ENCODE measurements at places on chromosomes 4 and X.
A peak's percentile ranks its signal among the peaks of the same experiment; 100 is the strongest.

GRCh38 chrX:96692890-96693289 is 8.2 kb downstream of the DIAPH2 start:
- DNase-seq: no peak

GRCh38 chr4:168560184-168561180 is 63.6 kb downstream of the PALLD start:
- DNase-seq: no peak

- DNase-seq: no peak
These were observed 202.0 kb downstream of the RRAGB start for GRCh38 chrX:55919367-55920221.

GRCh38 chrX:153469811-153470410 is 465 bp downstream of the HAUS7 start:
- DNase-seq: peak; percentile 43

GRCh38 chrX:117063224-117063623 is 600.4 kb upstream of the CT83 start:
- no peak for DNase-seq

GRCh38 chrX:110425222-110426154 is 66.8 kb downstream of the RTL9 start:
- DNase-seq: no peak

- no peak for DNase-seq
These were observed 494.7 kb downstream of the TRAM1L1 start for GRCh38 chr4:116590648-116591047.

GRCh38 chr4:140188975-140189374 is 35.0 kb upstream of the MAML3 start:
- peak; percentile 47 for DNase-seq

DNA sequence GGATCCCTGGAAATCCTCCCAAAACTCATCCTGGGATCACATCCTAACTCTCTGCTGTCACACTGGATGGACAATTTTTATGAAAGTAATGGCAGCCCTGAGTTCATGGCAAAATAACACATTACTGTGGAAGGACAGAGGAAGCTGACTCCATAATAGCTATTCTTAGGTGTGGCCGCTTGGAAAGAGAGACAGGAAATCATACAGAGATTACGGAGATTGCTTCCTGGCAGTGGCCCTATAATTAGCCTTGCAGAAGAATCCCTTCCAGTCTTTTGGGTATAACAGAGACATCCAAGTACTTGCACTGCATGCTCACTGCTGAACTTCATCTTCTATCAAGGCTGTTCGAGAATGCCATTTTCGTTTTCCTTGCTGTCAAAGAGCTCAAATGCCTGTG is 133.1 kb upstream of the VCX start:
- DNase-seq: no peak

DNA sequence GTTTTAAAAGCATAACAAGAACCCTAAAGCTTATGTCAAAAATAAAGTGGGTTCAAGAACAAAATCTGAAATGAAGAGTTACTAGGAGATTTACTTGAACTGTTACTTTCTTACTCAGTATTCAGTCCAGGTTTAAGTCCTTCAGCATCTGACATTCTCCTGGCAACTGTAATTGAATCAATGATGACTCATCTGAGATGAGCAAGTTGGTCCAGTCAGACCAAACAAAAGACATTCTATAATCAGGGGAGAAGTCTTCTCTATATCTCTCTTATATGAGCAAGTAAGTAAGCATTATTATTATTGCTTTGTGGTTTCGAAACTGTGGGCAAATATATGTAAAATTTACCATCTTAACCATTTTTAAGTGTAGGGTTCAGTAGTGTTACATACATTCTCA is 34.6 kb downstream of the MAP9 start:
- peak; percentile 40 for DNase-seq

- no peak for DNase-seq
These were observed 920.9 kb upstream of the PABPC4L start for GRCh38 chr4:135122457-135122856.

DNA sequence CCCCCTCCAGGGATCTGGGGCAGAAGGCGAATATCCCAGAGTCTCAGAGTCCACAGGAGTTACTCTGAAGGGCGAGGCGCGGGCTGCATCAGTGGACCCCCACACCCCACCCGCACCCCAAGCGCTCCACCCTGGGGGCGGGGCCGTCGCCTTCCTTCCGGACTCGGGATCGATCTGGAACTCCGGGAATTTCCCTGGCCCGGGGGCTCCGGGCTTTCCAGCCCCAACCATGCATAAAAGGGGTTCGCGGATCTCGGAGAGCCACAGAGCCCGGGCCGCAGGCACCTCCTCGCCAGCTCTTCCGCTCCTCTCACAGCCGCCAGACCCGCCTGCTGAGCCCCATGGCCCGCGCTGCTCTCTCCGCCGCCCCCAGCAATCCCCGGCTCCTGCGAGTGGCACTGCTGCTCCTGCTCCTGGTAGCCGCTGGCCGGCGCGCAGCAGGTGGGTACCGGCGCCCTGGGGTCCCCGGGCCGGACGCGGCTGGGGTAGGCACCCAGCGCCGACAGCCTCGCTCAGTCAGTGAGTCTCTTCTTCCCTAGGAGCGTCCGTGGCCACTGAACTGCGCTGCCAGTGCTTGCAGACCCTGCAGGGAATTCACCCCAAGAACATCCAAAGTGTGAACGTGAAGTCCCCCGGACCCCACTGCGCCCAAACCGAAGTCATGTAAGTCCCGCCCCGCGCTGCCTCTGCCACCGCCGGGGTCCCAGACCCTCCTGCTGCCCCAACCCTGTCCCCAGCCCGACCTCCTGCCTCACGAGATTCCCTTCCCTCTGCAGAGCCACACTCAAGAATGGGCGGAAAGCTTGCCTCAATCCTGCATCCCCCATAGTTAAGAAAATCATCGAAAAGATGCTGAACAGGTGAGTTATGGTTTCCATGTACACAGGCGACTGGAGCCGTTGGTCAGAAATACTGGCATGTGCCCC is at the start of gene CXCL1:
TSS of gene CXCL1 (plus strand) at position 264 of the 926 bp plus-strand sequence. CDS start at position 342, 78 bp downstream.
- no peak for DNase-seq

DNA sequence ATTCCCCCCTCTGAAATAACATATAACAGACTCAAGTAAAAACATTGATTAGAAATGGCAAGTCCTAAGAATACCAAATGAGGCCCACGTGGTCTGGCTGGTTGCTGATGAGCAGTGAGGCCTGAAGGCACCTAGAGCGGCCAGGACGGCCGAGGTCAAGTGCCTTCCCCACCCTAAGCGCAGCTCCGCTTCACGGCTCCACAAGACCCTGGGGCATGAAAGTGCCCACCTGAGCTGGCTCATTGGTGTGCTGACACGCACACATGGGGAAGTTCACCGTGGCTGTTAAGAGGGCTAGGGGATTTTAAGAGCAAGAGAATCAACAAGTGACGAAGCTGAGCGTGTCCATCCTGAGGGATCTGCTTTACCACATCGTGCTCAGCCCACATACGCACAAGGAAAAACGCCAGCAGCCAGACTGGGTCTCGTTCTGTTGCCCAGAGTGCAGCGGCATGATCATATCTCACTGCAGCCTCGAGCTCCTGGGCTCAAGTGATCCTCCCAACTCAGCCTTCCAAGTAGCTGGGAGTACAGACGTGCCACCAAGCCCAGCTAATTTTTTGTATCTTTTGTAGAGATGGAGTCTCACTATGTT is 22.4 kb downstream of the DCTD start:
- DNase-seq: no peak

- no peak for DNase-seq
These were observed 6.6 kb downstream of the PPP1R3F start for GRCh38 chrX:49276207-49276606.

DNA sequence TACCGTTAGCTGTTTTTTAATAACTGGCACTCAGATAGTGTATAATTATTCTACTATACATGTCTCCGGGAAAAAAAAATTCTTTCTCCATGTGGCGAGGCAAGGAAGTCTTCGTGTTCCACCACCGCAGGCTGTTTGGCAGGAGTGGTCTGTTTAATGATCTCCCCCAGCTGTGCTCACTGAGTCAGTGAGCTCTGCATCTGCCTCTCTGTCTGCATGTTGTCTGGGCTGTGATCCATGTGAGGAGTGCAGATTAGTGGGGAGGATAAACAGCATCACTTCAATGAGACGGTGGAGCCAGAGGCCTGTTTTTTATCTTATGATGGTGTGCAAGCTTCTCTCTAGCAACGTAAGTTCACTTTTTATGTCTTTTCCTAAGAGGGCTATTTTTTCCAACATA is 69.8 kb downstream of the RPS3A start:
- no peak for DNase-seq

DNA sequence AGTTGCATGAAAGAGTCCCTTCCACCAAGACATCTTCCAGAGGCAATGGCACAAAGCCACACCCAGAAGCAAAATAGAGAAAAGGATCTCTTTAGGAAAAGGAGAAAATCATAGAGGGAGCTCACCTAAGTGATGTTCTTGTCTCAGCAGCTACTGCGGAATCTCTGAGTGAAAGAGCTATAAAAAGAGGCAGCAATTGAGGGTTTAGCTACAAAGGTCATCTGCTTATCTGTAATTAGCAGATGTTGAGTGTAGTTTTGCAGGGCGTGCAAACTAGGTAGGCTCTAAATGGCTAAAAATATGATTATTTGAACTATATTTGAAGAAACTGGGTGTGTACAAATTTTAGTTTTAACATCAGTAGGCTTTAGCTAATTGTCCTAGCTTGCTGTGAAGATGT is 276.0 kb downstream of the HS3ST1 start:
- DNase-seq: no peak

DNA sequence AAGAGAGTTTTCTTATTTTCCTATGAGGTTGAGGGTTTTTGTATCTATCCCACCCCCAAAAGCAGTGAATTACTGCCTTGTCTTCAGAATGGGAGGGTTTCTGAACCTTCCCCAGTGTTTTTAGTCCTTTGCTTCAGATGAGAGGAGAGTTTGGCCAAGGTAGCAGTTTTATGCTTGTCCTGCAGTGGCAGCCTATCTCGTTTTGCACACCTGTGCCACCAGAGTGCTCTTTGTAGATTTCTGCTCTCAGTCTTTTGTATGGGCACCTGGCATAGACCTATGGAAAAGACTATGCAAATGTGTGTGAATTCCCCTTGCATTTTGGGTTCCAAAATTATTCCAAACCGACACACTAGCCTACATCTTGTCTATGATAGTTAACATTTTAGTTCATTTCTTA is 5.8 kb downstream of the TBC1D19 start:
- DNase-seq: no peak

GRCh38 chr4:142473960-142474338 is 372.2 kb downstream of the INPP4B start:
- no peak for DNase-seq

DNA sequence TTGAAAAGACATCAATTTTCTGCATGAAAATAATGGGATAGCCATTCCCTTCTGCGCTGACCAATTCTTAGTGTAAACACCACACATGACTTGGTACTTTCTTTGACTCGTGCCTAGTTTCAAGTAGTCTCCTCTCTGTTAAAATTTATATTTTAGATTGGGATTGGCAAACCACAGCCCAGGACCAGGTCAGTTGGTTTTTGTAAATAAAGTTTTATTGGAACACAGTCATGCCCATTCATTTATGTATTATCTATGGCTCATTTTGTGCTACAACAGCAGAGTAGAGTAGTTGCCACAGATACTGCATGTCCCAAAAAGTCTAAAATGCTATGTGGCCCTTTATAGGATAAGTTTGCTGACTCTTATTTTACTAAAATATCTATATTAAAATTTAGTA is 46.7 kb downstream of the BMX start:
- DNase-seq: no peak

DNA sequence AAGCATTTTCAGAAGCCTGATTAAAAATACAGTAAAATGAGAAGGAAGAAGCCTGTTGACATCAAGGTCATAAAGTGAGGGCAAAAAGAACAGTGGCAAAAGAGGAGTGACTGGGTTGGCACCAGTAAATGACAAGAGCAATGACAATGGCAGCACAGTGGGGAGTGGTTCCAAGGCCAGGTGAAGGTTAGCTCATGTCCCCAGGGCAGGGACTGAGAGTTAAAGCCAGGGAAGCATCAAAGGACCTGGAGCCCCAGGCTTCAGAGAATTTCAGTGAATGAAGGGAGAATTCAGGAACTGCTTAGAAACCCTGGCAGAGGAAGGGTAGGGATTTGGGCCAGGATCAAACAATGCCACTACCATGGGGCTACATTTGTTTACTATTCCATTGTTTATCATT is 8.8 kb upstream of the PIGA start:
- no peak for DNase-seq

DNA sequence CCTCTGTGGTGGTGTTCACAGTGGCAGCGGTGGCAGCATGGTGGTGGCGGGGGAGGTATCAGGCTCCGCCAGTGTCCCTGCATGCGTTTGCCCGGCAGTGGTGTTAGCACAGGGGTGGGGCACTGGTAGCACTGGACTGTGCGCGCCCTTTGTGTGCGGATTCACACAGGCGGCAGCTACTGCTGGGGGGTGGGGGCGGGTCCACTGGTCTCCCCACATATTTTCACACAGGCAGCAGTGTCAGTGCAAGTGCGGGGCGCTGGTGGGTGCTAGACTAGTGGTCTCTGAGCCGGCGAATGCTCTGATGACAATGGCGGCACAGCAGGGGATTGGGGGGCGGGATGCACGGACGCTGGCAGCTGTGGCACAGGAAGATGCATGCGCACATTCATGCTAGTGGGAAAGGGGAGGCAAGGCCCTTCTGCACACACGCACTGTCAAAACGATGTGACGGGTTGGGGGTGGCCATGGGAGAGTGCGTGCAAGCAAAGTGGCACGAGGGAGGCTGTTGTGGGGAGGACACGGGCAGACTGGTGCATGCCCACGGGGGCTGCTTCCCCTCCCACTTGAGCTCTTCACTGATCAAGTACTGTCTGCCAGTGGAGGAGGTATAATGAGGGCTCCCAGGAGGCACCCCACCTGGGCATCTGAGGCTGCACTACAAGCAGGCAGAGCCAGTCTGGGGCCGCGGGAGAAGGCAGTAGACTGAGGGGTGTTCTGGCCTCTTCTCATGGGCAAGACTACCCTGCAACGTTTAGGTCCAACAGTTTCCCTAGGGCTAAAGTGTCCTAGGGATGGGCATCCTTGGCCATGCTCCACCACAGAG is 53.0 kb downstream of the POF1B start:
- no peak for DNase-seq

DNA sequence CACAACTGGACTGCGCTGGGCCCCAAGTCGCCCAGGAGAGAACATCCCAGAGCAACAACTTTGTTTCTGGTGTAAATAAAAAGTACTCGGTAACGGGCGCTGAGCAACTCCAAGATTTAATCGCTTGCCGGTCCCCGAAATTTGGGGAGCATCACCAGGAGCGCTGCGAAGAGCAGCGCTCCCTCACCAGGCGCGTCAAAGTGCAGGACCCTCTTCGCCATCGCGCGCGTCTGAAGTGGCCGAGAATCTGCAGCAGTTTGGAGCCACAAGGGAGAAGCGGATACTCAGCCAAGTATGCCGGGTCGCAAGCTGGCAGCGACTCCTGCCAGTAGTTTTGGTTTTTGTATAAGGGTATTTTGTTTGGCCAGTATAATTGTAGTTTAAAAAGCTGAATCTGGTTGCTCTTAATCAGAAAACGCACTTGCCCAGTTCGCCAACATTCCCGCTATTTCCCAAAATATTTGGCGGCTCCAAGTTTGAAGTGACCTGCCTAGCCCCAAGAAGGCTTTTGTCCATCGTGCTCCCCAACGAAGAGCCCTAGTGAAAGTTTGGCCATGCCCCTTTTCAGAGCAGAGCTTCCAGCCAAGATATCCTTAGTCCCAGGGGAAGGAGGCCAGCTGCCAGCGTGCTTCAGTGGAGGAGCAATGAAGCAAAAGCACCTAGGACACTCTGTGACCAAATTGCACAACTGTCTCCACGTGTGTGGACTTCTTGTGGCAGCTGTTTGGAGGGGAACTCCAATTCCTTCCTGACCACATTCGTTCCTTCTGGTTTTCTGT is 557 bp upstream of the KDR start:
- peak; percentile 8 for DNase-seq

- DNase-seq: no peak
These were observed 5.2 kb upstream of the KLF8 start for GRCh38 chrX:56226980-56227379.

- DNase-seq: peak; percentile 52
These were observed 44.2 kb downstream of the CLDN34 start for GRCh38 chrX:10011261-10011931.

All from M059J (cell line).